ENCODE measurements at places on chromosomes 7 and 10.
A peak's percentile ranks its signal among the peaks of the same experiment; 100 is the strongest.

- DNase-seq: peak; percentile 23
Measured at GRCh38 chr7:151051108-151051507, 2.8 kb downstream of the ASIC3 start.

GRCh38 chr7:40747856-40748255 lies 613.1 kb downstream of the SUGCT start:
- DNase-seq: no peak

DNA sequence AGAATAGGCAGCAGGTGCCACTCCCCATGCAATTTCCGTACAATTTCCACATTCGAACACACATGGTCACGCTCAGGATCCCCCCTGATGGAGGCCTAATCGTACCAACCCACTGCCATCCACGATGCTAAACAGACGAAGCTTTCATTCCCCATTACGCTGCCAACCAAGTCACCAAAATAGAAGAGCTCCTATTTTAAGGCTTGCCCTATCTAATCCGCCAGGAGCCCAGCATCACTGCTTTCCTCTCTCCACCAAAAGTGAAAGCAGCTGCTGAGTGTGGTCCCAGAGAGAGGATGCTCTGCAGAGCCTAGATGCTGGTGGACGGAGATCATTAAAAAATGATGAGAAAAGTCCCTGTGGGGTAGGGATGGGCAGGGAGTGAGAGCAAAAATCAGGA lies 43.3 kb downstream of the HSPA12A start:
- no peak for DNase-seq

GRCh38 chr10:944034-944831 lies 12.7 kb upstream of the LARP4B start:
- no peak for DNase-seq

GRCh38 chr10:86071758-86072157 lies 294.8 kb downstream of the GRID1 start:
- no peak for DNase-seq

- DNase-seq: no peak
Measured at GRCh38 chr10:5570979-5571810, 46.4 kb downstream of the CALML3 start.

DNA sequence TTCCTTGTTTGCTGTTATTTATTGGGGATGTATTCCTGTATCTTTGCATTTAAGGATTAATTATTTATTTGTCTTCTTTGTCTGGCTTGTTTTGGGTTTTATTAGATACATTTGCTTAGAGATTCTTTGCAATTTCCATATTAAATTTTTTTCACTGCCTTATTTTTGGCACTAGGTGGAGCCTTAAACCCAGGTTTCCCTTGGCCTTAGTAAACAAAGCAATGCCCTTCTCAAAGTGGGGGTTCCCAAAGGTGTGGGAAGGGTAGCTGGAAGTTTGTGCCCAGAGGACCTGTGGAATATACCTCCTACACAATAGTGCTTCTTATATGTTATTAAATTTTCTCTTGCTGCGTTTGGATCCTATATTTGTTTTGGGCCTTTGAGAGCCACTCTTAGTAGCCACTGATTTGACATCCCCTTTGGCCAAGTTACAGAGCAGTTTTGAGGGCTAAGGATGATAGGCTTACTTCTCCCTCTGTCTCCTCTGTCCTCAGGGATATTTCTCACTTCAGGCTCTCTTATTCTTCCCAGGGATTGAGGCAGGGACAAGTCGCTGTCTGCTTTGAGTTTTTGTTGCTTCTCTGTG lies 162.3 kb downstream of the ITGB1 start:
- DNase-seq: no peak

DNA sequence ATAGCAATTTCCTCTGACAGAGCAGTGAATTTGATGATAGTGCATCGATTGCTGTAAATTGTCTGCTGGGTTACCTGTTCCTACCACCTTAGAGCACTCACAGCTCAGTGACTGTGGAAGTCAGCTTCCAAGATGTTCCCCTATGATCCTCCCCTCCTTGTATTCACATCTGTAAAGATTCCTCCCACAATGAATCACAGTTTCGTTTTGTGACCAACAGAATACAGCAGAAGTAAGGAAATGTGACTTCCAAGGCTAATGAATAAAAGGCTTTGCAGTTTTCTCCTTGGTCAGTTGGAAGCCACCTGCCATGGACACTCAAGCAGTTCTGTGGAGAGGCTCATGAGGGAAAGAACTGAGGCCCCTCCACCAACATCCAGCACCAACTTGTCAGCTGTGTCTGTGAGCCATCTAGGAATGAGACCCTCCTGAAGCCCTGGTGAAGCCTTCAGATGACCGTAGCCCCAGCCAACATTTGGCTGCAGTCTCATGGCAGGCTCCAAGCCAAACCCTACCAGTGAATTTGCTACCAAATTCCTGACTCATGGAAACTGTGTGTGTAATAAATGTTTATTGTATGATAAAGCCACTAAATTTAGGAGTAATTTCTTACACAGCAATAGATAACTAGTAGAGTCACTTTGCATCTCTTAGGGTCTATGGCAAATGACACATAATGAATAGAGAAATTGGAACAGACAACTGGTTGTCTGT lies 309.5 kb upstream of the NPVF start:
- no peak for DNase-seq

GRCh38 chr7:137978464-137979237 lies 23.2 kb downstream of the CREB3L2 start:
- DNase-seq: no peak
